B cell (primary cell): ENCODE measurements at places on chromosomes 4 and X. TPM values are rescaled to one million over a fixed set of nuclear protein-coding genes. Genes with fewer than 3 reads are reported as not detected.

The MAGEE2 gene
- not detected in 2 replicates for total RNA-seq

The SLIT2 gene
- total RNA-seq: 0.27 TPM in 1 of 2 replicates, not detected in the other

The RPS6KA6 gene
- total RNA-seq: 0.59 and 0.61 TPM in 2 replicates

The TEX13B gene
- total RNA-seq: not detected in 2 replicates

The ZNF157 gene
- 0.99 and 1.1 TPM in 2 replicates for total RNA-seq

The RRH gene
- total RNA-seq: 0.64 TPM in 1 of 2 replicates, not detected in the other

The DUSP9 gene
- not detected in 2 replicates for total RNA-seq

The BEX2 gene
- total RNA-seq: 15.9 and 17.9 TPM in 2 replicates

The NDP gene
- not detected in 2 replicates for total RNA-seq

The PRSS12 gene
- total RNA-seq: not detected in 2 replicates
